ENCODE measurements at places on chromosomes 12 and 14. TPM values are rescaled to one million over a fixed set of nuclear protein-coding genes. Genes with fewer than 3 reads are reported as not detected.
A peak's percentile ranks its signal among the peaks of the same experiment; 100 is the strongest.

GRCh38 chr12:49969651-49970429 lies 2.9 kb upstream of the AQP6 start:
- no peak for DNase-seq

VASH1 gene
- 8.0 TPM for total RNA-seq

DNA sequence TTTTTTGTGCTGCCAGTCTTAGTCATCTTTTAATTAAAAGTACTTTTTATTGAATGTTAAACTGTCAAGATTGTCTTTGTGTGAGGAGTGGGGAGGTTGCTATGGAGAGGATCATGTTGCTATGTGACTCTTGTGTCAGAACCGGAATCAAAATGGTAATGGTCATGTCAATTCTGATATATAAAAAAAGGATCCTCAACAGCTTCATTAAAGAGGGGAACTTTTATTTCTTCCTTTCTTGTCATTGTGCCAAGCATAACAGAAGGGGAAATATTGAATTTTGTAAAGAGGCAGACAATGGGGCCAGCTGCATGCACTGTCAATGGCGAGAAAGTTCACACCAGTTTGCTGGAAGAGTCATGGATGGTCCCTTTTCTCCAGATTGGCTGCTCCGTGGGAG lies 564.8 kb downstream of the VRK1 start:
- no peak for DNase-seq

IL31 gene
- not detected for total RNA-seq

- no peak for DNase-seq
These were observed 40.7 kb upstream of the CMKLR1 start for GRCh38 chr12:108379823-108380222.

KIF5A gene
- total RNA-seq: 0.13 TPM

DNA sequence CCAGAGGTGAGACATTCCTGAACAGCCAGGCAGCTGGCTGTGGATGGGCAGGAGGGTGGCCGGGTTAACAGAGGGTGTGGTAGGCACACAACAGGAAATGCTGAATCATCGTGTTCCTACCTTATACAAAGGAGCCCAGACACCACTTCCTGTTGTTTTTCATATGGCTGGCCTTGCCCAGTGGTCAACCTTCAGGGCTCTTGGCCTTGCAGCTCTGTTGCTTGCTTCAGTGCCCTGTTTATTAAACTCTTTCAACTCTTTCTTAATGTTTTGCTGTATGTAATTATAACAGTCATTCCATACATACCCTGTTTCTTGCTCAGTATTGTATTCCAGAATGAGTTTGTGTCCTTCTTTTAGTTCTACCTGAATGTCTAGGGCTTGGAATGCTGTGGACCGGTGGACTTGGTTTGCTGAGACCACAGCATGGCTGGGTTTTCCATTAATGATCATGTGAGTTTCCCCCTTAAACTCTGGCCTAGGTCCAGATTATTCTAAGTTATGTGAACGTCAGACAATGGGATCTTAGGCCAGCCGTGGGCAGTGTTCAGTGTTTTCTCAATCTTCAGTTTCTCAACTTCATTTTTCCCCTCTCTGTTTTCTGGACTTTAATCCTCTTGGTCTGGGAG lies 11.9 kb downstream of the CFAP54 start:
- DNase-seq: no peak

DNA sequence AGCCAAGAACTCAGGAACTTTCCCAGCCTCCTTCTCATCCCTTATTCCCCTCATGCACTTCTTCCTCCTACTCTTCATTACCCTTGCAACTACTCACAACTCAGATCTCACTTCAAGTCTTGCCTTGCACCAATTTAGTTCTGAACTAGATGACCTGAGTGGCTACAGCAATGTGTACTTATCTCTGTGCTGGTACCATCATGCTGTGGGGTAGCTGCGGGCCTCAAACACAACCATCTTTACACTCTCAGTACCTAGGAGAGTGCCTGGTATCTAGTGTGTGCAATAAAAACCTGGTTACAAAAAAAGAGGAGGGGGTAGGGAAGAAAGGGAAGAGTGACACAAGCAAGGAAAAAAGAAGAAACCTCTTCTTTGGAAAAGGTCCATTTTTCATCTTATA lies 219.0 kb downstream of the SPTSSA start:
- DNase-seq: no peak

DNA sequence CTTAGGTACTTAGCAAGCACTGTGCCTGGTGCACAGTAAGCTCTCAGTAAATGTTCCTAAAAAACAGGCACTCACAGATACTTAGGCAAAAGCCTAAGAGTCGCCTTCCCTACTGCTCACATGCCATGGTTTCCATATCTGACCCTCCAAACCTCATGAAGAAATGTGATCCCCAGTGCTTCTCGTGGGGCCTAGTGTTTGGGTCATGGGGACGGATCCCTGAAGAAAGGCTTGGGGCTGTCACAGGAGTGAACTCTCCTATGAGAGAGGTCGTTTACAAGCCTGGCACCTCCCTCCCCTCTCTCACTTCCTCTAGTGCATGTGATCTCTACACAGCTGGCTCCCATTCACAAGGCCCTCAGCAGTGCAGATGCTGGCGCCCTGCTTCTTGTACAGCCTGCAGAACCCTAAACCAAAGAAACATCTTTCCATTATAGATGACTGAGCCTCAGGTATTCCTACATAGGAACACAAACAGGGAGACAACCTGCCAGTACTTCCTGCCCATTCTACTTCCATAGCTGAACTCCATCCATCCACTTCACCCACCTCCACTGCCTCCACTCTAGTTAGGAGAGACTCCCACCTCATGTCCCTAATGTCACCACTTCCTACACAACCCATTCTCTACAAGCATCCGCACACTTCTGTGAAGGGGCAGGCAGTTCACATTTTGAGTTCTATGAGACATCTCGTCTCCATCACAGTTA lies 2.9 kb downstream of the SLC15A4 start:
- DNase-seq: no peak

DNA sequence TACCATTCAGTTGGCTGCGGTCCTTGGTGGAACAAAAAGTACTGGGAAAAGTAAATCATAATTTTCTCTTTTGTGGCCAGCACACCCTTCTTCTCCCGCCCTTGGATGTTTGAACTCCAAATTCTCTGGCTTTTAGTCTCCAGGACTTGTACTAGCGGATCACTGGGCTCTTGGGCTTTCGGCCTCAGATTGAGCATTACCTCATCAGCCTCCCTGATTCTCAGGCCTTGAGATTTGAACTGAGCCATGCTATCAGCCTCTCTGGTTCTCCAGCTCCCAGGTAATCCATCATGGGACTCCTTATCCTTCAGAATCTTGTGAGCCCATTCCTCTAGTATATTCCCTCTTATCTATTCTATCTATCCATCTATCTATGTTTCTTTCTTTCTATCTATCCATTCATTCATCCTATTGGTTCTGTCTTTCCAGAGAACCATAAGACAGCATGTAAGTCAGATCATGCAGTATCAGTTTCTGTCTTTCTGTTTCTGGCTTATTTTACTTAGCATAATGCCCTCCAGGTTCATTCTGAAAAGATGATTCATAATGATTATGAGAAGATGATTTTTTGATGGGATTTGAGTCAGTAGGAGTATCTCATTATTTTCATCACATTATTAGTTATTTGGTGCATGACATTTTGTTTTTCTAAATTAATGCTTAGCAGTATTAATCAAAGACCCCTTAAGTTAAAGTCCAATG lies 814.9 kb downstream of the LRFN5 start:
- DNase-seq: no peak

DNA sequence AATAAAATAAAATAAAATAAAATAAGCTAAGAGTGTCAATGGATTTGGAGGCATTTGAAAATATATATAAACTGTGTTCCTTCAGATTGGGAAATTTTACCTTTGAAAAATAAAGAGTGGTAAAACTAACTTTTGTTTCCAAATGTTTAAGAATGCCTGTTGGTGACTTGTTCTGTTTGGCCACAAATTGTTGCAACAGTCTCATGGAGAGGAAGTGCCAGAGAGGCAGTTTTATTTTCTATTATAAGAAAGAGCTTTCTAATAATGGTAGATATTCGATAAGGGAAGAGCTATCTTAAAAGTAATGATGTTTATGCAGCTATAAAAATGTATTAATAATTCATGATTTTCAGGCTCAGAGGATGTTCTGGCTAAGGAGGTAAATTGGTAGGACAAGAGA lies 68.8 kb upstream of the MDGA2 start:
- no peak for DNase-seq

GRCh38 chr12:59827767-59828166 lies 231.9 kb downstream of the SLC16A7 start:
- no peak for DNase-seq

ACSM4 gene
- not detected for total RNA-seq

DNA sequence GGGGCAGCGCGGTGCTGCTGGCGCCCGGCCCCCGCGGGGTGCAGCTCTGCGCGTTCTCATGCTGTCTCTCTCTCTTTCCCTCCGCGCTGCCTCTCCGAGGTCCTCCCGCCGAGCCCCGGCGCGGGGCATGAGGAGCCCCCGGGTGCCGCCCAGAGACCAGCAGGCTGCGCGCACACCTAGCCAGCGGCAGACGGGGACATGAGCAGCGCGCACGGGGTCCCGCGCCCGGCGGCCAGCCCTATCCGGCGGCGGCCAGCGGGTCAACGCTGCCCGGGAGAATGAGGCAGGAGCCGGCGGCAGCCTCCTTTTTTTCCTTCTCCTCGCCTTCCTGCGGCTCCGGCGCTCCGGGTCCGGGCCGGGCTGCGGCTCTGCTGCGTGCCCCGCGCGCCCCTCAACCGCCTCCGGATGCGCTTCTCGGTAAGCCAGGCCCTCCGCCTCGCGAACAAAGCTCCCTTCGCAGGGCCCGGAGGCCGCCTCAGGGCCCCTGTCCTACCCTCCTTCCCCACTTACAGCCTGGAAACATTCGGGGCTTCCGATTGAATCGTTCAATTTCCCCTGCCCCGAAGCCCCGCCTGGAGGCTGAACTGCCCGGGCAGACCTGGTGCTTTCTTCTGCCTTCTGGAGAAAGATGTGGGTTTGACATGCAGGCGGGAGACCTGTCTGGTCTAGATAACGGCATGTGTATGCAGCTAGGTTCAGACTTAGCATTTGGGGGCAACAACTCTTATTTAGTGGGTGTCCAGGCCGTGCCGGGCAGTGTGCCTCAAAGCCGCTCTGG lies at the start of gene TUNAR:
Gene TUNAR (plus strand): TSS at position 72 of the 778 bp plus-strand sequence.
- no peak for DNase-seq

DNA sequence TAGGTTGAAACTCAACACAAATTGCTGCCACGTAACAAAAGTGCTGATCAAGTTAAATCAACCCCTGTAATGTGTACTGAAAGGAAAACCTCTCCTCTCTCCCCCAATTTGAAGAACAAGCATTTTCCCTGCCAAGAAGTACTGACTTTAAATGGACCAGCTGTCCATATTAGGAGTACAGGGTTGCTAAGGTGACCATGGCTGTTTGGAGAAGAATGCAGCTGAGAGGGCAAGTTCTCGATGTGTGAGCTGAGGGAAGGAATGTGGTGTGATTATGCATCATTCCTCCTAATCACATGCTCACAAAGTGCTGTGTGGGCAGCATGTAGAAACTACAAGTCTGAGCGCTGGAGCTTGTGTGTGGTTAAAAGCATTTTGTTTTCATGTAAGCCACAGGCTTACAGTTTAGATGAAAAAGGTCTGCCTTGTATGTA lies 50.9 kb upstream of the CCT2 start:
- DNase-seq: peak; percentile 26

- no peak for DNase-seq
These were observed 820 bp upstream of the SMAGP start for GRCh38 chr12:51270951-51271518.

ZNF385A gene
- 10.6 TPM for total RNA-seq

GRCh38 chr14:61860294-61860918 lies 98.2 kb downstream of the SNAPC1 start:
- no peak for DNase-seq

CD4 gene
- total RNA-seq: 21.2 TPM

DNA sequence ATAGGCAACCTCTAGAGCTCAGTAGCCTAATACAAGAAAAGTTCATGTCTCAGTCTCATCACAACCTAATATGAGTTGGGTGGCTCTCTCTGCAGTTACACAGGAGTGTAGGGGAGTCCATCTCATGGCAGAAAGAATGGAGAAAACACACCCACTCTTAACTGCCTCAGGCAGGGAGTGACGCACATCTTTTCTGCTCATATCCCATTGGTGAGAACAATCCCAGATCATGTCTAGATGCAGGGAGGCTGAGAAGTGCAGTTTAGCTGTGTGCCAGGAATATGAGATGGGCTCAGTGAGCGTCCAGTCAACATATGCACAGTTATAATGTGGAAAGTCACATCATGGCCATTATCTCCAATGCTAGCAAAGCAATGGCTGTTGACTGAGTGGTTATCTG lies 59.3 kb upstream of the KCNA5 start:
- no peak for DNase-seq

DNA sequence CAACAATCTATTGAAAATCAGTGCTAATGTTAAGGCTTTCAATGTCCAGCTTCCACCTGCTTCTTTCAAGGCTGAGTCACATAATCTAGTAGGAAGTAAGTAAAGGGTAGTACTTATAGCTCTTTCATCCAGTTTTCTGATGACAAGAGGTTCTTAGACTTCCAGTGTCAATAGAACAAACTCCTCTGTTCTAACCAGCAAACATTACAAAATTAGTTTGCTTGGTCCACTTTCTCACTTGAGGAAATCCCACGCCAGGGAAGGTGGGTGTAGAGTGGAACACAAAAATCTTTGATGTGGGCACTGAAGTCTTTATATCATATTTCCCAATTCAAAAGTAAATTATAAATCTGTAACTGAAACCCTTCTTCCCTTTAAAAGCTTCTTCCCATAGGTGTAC lies 2.6 kb downstream of the NPC2 start:
- DNase-seq: no peak
